Activated T-cell treated with anti-CD3 and anti-CD28 coated beads, Interleukin-2, amount 50 U/mL, for 72 hours (primary cell): ENCODE measurements at places on chromosomes 2 and 18. TPM values are rescaled to one million over a fixed set of nuclear protein-coding genes. Genes with fewer than 3 reads are reported as not detected.

The UGGT1 gene
- total RNA-seq: 54.3 TPM

DNA sequence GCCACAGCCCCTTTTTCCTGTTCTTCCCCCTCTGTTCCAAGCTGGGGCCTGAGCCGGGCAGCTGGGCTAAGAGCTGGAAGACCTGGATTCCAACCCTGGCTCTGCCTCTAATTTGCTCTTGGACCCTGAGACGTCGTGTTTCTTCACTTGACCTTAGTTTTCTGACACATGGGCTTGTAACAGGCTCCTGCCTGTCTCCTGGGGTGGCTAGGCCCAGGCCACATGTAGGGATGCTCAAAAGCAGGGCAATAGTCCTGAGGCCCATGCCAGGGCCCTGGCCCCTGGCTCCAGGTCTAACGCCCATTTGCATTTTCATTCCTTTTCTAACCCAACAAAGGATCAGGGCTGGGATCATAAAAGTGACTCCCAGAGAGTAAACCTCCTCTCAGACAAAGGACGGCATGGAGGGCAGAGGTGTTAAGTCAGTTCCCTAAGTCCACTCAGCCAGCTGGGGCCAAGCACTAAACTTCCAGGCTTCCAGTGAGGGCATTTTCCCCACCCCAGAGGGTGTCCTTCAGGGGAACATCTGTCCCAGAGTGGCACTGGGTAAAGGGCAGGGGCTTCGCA is 16.6 kb upstream of the DNMT3A start:
- DNase-seq: no peak

GRCh38 chr2:79985145-79985544 is 319.4 kb downstream of the LRRTM1 start:
- DNase-seq: no peak

The CD207 gene
- total RNA-seq: not detected

The SRD5A2 gene
- total RNA-seq: not detected

The MOGAT1 gene
- not detected for total RNA-seq

The IL36A gene
- total RNA-seq: not detected

- DNase-seq: no peak
These were observed 213.0 kb downstream of the RNF152 start for GRCh38 chr18:61679836-61680235.
